ENCODE measurements at places on chromosomes 2 and 18. TPM values are rescaled to one million over a fixed set of nuclear protein-coding genes. Genes with fewer than 3 reads are reported as not detected.

DNA sequence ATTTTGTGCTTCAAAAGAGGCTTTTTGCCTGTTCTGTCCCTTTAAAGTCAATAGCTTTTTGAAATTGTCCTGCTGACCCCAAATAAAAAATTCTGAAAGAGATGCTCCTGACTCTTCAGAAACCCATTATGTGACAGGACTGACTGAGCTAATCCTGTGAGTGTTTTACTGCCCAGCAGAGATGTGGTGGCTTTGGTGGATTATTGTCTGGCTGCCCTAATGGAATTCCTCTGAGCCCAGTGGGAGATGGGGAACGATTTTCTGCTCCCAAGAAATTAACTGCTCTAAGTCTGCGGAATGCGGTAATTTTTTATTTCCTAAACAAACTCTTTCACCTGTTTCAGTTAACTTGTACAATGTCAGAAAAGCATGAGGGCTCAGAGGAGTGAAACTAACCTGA lies 258.2 kb downstream of the IKZF2 start:
- H3K36me3 ChIP-seq = no peaks in the 10 kb centered on the region
- no peaks in the 10 kb centered on the region for H3K4me1 ChIP-seq
- H3K27me3 ChIP-seq = no peaks in the 10 kb centered on the region
- DNase-seq = no peak
- H3K4me3 ChIP-seq = no peak overlapping the region
- H3K27ac ChIP-seq = no peak overlapping the region

PLGLB2 gene
- total RNA-seq = not detected

DNA sequence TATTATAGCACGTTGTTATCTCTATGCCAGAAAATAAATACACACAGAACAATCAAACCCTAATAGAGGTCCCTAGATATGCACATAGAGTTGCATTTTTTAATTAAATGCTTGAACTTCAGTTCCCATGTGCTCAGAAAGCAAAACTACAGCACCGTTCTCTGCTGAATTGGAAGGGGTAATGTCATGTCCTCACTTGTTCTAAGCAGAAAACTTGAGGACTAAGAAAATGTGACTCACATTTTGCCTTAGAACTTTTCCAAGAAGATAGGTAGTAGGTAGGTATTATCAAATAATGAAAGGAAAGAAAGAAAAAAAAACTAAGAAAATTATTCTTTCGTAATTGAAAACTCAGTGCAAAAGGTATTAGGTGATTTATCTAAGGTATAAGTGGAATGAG lies 607.3 kb downstream of the ERBB4 start:
- no peaks in the 10 kb centered on the region for H3K27me3 ChIP-seq
- H3K27ac ChIP-seq = no peak overlapping the region
- no peaks in the 10 kb centered on the region for H3K36me3 ChIP-seq
- DNase-seq = no peak
- H3K4me1 ChIP-seq = no peaks in the 10 kb centered on the region

DNA sequence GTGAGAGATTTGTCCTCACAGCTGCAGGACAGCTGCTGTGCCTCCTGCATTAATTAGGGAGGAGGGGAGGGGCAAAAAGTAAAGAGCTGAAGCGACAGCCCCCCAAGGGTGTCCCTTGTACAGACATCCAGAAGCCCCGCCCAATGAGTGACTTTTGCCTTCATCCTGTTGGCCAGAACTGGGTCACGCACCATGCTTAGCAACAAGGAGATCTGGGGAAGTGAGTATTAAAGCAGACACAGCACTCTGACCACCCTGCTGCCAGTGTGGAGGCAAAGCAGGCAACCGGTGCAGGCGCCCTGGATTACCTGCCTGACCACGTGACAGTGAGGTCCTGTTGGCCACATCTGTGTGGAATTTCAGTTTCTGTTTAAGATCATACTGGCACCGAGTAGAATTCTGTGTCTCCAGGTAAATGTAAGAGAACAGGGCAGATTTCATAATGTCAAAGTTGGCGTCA lies 21.5 kb upstream of the BIN1 start:
- peaks cover 6% of the 10 kb centered on the region for H3K4me1 ChIP-seq
- DNase-seq = peak; percentile 71
- no peaks in the 10 kb centered on the region for H3K36me3 ChIP-seq
- H3K27me3 ChIP-seq = no peaks in the 10 kb centered on the region

ACVR1C gene
- not detected for total RNA-seq

ALPI gene
- not detected for total RNA-seq
